ENCODE measurements at places on chromosomes 1 and 21. TPM values are rescaled to one million over a fixed set of nuclear protein-coding genes. Genes with fewer than 3 reads are reported as not detected.

Gene RHBDL2
- not detected for total RNA-seq

Gene LEFTY2
- not detected for total RNA-seq

Gene OR4F16
- not detected for total RNA-seq

DNA sequence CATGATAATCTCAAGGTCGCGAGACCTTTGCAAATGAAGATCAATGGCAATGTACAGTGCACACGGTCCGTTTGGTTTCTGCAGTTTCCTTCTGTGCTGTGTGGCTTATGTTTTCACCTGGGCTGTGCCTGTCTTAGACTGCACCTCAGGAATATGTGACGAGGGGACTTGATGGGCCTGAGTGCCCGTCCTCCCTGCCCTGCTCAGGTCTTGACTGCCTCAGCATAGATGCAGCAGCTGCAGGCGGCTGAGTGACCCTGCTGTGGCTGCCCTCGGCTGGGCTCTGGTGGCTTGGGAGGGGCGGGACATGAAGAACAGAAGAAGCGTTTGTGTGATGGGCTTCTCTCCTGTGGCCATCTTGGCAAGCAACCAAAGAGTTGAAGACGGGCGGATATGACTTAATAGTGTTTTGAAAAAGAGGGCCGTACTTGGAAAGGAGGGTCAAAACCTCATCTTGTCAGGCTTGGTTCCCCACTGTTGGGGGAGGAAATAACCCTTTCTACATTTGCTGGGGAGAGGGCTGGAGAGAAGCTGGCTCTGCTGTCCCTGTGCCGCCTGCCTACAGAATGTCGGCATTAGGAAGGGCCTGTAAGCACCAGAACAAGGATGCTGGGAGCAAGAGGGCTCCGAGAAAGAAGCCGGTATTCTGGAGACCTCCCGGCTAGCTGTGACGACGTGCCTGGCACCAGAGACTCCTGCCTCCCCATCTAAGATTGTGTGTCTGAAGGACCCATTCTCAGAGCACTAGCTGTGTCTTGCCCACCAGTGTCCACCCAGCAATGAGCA, 7.1 kb downstream of the MYBPHL start:
- H3K27me3 ChIP-seq, result peaks cover 10% of the 10 kb centered on the region
- no peak for DNase-seq
- peaks cover 3% of the 10 kb centered on the region for H3K4me1 ChIP-seq
- H3K27ac ChIP-seq, result no peak overlapping the region

DNA sequence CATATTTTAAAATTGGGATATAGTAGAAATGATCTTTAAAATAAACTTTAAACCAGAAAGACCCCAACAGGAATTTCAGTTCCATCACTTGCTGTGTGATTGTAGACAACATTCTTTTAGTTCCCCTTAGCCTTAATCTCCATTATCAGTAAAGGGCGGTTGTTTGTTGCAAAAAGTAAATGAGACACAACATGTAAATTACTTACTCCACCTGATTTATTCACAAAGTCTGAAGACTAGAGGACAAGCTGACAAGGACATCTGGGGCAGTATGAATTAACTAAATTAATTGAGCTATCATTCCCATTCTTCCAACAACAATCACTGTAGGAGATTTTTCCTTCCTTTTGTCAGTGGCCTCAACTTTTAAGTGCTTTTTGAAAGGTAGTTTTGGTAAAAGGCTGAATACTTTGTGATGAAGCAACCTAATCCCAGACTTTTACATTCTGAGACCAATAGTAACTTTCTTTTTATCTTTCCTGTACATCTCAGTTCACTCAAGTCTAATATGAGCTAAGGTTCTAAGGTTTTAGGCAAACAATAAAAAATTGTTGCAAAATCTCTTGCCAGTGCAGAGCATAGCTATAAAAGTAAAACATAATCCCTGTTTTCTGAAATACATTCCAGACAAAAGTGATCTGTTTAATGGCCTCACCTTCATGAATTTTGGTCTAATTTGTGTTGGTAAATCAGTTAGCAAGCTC, 6.2 kb downstream of the SLC19A2 start:
- no peak overlapping the region for H3K4me3 ChIP-seq
- no peak overlapping the region for H3K27ac ChIP-seq
- DNase-seq, result no peak
- H3K27me3 ChIP-seq, result no peaks in the 10 kb centered on the region
- H3K4me1 ChIP-seq, result peaks cover 21% of the 10 kb centered on the region

Measured in activated CD8-positive, alpha-beta T cell treated with anti-CD3 and anti-CD28 coated beads for 36 hours (primary cell).